Stimulated activated CD8-positive, alpha-beta memory T cell treated with anti-CD3 and anti-CD28 coated beads, Interleukin-15, amount 100 ng/mL, for 48 hours (primary cell): ENCODE measurements at places on chromosomes 12 and 14.

DNA sequence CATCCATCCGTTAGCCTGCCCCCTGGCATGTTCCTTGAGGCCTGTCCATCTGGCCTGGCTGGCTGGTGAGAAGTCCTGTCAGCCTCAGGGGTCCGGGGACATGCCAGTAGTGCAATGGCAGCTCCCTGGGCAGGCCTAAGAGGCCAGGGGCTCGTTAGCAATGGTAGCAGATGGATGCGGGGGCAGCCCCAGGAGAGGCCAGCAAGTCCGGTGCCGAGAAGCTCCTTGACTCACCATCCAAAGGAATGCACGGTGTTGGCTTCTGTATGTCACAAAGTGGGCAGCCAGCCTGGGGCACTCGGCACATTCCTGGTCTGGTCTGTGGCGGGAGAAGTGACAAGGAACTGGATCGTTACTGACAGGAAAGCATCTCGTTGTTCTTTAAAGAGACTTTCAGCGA, 319.9 kb downstream of the CACNA1C start:
- DNase-seq = no peak

- no peak for DNase-seq
Observed at GRCh38 chr12:1131811-1132224, 140.8 kb downstream of the ERC1 start.

- DNase-seq = no peak
Observed at GRCh38 chr14:100416921-100417860, 94.1 kb downstream of the SLC25A47 start.

DNA sequence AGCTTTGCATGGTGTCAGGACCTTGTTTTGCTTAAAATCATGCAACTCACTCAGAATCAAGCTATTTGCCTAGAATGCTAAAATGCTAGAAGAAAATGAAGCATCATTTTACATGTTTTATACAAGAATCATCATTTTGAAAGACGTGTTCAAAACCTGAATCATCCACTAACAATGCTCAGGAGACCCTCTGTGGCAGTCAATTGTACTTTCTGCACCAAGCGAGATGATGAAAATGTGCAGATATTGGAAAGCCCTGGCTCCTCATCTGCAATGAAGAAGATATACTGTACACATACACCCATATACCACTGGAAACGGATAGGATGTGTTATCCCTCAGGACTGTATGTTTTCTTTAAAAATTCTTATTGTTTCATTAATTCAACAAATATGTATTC, 92.7 kb downstream of the DYRK2 start:
- DNase-seq = no peak

DNA sequence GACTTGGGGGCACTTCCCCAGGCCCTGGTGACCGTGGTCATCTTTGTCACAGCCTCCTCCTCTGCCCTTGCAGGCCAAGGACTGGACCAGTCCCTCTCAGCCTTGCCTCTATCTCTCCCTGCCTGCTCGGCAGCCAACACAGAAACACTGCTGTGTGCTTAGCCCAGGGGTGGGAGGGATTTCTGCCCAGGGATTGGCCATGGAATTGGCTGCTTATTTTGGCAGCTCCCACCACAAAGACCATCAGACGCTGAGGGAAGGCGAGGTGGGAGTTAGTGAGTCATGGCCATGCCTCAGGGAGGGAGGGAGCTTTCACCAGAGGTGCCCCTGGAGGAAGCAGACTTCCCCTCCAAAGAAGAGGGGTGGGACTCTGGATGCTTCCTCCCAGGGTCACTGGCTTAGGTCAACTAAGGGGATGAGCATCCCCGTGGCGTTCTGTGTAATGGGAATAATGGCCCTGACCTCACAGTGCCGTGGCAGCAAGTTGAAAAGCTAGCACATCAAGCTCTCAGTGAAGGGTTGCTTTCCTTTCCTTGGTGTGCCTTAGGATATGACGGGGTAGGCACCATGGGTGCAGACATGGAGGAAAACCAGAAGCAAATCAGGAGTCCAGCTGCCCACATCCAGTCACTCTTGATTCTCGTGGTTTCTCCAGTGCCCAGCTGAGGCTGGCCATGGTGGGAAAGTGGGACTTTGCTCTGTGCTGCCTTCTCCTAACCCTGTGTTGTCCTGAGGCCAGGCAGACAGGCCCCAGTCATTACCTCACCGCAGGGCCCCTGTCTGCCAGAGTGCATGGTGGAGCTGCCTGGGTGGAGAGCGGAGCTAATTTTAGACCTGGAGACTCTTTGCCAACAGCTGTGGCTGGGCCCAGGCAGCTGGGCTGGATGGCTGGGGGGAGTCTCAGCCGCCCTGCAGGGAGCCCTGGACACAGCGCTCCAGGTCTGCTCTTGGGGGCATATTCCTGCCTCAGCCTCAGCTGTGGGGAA, 21.4 kb downstream of the B4GALNT3 start:
- DNase-seq = no peak

GRCh38 chr12:54991991-54992375, 7.4 kb upstream of the TESPA1 start:
- DNase-seq = no peak

- no peak for DNase-seq
Observed at GRCh38 chr12:102429211-102430154, 50.9 kb downstream of the IGF1 start.

- DNase-seq = no peak
Observed at GRCh38 chr12:131131808-131132117, 178.1 kb downstream of the ADGRD1 start.

- no peak for DNase-seq
Observed at GRCh38 chr12:11711651-11712327, 62.3 kb downstream of the ETV6 start.

- no peak for DNase-seq
Observed at GRCh38 chr14:104464907-104465306, 114.7 kb upstream of the C14orf180 start.

DNA sequence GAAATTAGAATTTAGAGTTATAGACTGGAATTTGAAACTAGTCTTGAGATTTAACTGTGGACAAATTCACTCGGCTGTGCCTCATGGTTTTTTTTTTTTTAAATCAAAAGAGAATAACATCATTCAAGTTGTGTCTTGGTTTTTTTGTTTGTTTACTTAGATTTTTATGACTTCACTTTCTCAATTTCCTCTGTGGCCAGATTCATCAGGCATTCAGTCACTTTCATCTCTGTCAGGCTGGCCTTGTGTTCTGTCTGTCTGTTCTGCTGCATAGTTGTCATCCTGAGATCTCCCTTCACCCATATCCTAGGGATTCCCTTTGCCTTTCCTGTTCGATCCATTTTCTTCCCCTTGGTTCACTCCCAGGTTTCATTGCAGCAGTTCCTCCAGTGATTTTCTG, 10.0 kb downstream of the MARK3 start:
- DNase-seq = no peak

GRCh38 chr12:70443062-70443673, 77.1 kb downstream of the KCNMB4 start:
- DNase-seq = no peak

DNA sequence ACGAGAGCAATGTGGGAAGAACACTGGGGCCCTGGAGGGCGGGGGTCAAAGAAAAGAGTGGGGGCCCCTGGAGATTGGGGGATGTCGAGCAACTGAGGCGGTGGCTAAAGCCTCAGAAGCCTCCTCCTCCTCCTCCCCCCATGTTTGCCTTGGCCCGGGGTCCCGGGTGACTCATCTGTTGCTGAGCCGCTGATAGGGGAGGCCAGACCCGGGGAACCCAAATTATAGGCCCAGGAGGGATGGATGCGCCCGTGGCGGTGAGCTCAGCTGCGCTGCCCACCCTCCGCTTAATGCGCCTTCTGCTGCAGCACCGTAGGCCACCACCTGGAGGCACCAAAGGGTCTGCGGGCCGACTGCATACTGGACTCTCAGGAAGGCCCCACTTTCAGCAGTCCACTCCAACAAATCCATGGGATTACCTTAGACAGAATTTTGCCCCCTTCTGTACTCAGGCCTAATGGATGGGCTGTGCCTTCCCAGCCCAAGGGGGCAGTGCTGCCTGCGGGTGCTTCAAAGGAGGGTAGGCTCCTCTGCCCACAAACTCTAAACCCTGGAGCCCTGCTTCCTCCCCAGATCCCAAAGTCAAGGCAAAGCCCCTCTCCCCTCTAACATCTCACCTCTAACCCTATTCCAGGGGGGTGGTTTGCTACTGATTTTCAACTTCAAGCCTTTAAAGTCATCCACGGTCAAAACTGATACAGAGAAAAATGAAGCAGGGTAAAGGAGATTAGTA, 2.6 kb upstream of the WNT10B start:
- no peak for DNase-seq

DNA sequence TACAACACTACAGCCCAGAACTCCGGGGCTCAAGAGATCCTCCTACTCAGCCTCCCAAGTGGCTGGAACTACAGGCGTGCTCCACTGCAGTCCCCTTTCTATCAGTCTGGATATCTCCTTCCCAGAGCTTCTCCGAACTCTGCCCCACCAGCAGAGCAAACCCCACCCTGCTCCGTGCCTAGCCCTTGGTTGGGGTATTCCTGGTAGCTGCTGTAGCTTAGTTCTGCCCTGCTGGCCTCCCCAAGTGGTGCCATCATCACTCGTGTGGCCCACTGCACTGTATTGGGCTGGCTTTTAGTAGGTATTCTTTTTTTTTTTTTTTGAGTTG, 9.5 kb downstream of the HSP90AA1 start:
- no peak for DNase-seq

DNA sequence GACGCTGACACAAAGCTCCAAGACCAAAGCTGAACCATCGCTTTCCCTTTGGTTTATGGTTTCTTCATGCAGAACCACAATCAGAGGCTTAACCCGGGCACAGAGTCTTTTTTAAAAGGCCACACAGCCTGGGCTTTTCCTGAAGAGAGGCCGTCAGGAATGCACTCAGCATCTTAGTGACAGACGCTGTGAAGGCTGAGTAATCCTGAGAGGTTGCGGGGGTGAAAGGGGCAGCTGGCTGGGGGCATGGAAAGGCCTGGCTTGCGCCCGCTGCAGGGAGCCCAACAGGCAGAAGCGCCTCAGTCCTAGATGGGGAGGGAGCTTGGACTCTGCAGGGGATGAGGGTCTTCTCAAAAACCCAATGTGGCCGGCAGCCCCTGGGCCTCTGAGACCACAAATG, 13.6 kb downstream of the CTDSP2 start:
- no peak for DNase-seq

DNA sequence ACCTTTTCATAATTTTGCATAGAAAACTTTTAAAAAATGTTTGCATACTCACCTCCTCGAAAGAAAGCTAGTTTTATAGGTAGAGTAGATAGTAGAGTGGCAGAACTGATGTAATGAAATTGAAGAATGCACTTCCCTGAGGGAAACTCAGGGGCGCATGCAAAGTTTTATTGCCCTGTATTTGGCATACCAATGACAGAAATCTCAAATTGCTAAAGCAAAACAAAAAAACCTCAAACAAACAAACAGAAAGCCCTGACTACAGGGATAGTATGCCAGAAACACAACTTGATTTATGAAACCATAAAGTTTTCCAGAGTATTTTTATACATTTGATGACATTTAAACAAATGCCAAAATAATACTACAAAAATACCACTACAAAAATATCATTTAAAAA, 1.8 kb downstream of the RASSF9 start:
- no peak for DNase-seq

GRCh38 chr12:54053751-54054741, at the start of gene HOXC4:
HOXC4 (plus strand) TSS chr12:54053835; CDS start chr12:54053923, 88 bp downstream.
- DNase-seq = no peak

DNA sequence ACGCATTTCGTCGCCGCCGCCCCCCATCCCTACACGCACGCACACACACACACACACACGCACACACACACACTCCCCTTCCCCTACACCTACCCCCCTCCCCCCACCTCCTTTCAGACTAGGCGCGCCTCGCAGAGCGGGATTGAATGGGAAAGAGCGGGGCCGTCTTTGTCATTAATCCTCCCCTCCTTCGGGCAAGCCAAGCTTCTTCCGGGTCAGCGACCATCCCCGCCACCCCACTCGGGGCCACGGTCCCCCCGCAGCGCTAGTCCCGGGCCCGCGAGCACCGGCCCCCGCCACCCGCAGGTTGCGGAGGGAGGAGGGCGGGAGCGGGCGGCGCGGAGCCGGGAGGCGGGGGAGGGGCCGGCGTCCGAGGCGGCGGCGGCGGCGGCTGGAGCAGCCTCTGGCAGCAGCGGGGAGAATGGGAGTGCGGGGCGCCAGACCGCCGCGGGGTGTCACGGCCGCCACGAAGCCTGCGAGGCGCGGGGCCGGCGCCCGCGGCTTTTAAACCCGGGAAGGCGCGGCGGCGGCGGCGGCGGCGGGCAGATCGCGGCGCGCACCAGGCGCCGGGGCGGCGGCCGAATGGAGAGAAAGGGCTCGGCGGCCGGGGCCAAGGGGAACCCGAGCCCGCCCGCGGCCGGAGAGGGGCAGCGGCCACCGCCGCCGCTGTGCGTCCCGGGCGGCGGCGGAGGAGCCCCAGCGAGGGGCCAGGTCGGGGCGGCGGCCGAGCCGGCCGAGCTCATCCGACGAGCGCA, at the start of gene TTC9:
Gene TTC9, plus strand, starts transcription at position 369 of the 755 bp plus-strand sequence. Its CDS starts 214 bp downstream, at position 583.
- no peak for DNase-seq

DNA sequence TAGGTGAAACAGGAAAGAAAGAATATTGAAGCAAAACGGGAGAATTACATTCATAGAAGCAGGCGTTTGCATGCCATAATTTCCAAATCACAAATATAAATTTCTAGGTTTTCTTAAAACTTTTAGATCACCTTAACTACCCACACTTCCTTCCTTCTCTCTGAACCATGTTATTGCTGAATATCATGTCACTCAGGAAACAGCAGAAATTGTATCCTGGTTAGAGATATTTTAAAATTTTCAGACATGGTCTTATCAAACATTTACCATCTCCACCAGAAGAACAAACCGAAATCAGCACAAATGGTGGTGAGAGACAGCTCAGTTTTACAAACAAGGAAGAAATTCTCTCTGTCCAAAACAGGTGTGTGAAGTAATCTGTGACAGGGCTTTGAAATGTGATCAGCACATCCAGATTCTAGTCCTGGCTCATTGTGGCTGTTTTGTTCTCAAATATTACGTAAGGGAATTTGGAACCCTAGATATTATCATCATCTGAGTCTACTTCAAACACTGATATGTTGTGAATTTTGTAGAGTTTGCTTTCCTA, 16.3 kb downstream of the TESPA1 start:
- DNase-seq = no peak
